Hepatocyte (in vitro differentiated cells): ENCODE measurements at places on chromosomes 16 and 17. TPM values are rescaled to one million over a fixed set of nuclear protein-coding genes. Genes with fewer than 3 reads are reported as not detected.

DNA sequence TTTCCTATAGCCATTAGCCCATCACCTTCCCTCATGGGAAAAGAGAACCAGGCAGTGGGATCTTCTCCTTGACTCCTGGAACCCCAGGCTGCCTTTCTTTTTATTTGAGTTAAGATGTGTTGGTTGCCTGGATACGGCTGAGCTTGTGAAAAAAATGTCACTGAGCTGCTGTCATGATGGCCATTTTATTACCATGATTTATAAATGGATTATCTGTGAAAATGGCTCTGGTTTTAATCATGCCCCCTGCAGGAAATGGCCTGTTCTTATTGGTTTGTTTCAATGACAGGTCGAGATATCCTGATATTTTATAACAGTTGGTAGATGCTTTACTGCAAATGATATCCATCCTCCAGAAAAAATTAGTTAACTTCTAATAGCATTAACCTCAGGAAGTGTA lies 640.4 kb downstream of the CDH11 start:
- no peak for DNase-seq

Gene KRT23
- 2.0 and 4.0 TPM in 2 replicates for polyA plus RNA-seq

DNA sequence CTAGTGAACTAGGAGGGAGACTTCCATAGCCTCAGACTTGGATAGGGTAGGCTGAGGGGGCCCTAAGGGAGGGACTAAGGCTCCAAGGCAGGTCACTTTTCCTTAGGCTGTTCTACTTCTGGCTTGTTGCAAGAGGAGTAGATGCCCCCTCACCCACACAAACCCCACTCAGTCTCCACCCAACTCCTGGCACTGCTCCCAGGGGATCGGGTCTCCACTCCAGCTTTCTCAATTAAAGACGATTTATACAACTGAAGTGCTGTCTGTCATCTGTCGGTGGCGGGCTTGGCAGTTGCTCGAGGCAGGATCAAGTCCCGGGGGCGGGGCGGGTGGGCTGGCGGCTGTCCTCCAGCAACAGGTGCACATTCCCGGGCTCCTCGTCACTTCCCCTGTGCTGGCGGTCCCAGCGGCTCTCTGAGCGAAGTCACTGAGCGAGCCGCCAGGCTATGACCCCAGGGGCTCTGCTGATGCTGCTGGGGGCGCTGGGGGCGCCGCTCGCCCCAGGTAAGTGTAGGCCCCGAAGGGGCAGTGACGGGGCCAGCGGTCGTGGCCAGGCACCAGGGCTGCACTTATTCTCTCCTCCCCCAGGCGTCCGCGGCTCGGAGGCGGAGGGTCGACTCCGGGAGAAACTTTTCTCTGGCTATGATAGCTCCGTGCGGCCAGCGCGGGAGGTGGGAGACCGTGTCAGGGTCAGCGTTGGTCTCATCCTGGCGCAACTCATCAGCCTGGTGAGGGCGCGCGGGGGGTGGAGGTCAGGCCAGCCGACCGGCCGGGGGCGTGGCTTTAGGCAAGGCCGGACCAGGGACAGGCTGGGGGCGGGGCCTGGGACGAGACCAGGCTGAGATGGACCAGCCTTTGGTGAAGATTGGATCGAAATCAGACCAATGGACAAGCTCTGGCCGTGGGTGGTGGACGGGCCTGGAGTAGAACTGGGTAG lies at the start of gene CHRNB1:
Gene CHRNB1 (plus strand): TSS at position 380 of the 937 bp plus-strand sequence. CDS start 67 bp downstream, at position 447.
- peak; percentile 85 for DNase-seq

Gene CCL1
- polyA plus RNA-seq, result not detected in 2 replicates
